ENCODE measurements at places on chromosomes 7 and 10.
A peak's percentile ranks its signal among the peaks of the same experiment; 100 is the strongest.

DNA sequence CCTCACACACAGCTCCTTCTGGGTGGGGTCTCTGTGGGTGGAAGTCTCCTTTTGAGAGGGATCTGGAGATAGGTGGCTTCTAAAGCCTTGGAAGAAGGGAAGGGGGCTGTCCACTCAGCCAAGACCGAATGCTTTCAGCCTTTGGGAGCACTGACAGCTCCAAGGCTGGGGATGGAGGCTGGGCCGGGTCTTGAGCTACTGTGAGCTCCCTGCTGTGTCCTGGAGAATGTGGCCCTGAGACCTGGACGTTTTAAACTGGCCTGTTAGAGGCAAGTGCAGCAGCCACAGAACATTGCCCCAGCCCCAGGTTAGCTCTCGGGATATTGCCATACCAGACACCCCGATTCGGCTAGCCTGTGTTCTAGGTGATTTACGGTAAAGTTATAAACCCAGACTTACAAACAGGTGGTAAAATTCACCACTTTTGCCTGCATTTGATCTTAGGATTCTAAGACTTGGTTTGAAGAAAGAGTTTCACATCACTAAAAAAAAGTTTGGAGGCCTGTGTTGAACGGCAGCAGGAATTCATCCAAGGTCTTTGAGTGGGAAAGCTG, 548.5 kb upstream of the FOXK1 start:
- DNase-seq: no peak

DNA sequence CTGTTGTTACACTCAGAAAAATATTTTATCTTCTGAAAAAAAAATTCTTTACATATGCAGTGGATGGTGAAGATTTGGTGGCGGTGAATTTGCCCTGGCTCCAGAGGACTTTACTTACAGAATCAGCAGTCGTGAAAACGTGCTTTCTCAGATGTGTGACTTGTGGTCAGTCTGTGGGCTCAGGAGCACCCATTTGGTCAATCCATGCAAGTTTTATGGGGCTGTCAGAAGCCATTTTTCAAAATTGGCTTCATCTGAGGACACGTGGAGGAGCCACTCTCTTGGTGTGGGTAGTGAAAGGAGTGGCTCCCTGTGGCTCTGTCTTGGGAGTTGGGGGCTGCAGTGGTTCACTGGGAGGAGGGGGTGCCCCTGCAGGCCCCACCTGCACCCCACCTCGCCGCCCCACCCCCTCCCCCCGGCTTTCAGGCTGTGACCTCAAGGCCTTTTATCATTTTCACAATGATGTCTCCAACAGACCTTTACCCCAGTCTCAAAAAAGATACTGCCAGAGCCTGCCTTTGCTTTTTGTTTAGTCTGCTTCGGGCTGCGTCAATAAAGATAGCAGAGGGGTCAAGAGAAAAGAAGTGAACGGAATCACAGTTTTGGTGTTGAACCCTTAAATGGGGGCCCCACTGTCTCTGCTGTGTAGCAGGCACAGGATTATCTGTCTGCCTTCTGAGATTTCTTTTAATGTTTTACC, 137.4 kb downstream of the MGMT start:
- DNase-seq: peak; percentile 3

DNA sequence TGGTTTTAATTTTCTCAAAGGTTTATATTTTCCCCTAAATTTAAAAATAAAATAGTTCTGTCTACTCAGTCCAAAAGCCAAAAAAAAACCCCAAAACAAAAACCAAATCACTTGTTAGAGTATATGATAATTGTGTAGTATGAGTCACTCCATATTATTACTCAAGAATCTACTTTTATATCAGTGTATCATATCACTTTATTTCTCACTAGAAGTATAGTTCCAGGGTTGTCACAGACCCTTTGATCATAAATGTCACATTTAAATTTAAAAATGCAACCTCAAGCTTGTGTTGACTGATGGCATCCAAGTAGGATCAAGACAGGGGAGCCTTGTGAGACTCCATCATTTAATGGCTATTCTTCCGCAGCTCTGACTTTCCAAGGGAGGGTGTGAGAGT, 61.0 kb downstream of the PAPSS2 start:
- no peak for DNase-seq

- DNase-seq: no peak
Observed at GRCh38 chr10:132788180-132788830, 2.4 kb upstream of the NKX6-2 start.

GRCh38 chr10:46541735-46542566, 14.5 kb downstream of the GPRIN2 start:
- no peak for DNase-seq

DNA sequence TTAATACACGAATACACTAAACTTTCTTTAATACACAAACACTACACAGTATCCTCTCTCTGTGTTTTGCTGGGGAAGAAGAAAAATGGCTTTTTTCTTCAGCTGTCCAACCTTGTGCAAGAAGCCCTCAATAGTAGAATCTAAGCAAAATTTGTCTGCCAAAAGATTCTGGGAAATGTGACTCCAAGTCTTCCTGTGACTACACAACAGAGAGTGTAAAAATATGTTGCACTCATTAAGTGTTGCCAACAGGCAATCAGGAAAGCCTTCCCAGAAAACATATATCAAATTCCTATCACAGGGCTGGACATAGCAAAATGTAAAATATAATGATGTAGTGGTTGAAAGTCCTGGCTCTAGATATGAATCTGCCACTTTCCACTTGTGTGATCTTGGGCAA, 825.1 kb upstream of the ZWINT start:
- no peak for DNase-seq

GRCh38 chr10:21304198-21304597, 221.3 kb downstream of the SKIDA1 start:
- no peak for DNase-seq

- no peak for DNase-seq
Observed at GRCh38 chr10:35674843-35675242, 32.7 kb upstream of the FZD8 start.

- DNase-seq: no peak
Observed at GRCh38 chr10:3542185-3542611, 242.8 kb downstream of the KLF6 start.

Data from femur (tissue), 1 donor.